ENCODE measurements at places on chromosomes 16 and 17.
A peak's percentile ranks its signal among the peaks of the same experiment; 100 is the strongest.

- DNase-seq, result no peak
These were observed 123.2 kb upstream of the ANKFN1 start for GRCh38 chr17:56030009-56030624.

DNA sequence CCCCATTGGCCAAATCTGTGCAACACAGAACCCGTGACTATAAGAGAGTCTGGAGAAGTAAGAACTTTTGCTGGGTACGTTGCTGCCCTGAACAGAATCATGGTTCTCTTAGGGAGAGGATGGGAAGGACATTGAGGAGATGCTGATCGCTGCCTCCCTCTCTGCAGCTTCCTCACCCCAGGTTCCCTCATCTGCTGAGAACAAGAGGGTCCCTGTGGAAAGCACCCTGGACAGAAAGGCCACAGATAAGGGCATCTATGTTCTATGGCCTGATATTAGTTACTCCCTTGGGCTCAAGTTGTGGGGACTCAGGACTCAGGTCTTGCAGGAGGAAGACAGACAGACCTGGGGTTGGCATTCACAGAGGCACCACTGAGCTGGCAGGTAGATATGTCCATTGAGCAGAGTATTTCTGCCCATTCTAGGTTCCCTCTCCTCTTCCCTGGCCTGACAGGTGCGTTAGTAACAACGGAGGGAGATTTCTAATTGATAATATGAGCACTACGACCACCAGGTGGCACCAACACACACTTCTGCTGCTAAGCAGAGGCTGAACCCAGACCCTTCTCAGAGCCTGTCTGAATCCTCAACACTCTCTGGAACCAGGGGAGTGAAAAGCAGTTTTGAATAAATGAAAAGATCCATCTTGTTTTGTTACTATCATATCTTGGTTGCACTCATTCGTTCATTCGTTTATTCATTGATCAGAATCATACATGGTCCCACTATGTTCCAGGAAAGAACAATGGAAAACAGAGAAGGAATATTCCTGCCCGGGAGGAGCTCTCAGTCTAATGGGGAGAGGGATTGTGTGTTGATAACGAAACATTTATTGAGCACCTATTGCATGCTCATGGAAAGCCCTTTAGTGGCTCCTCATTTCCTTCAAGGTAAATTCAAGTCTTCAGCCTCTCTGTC is 56.4 kb downstream of the SLC6A2 start:
- peak; percentile 44 for DNase-seq

GRCh38 chr17:67132366-67132765 is 88.0 kb downstream of the CACNG1 start:
- DNase-seq, result peak; percentile 94

GRCh38 chr16:53821487-53821886 is 117.5 kb downstream of the FTO start:
- no peak for DNase-seq

GRCh38 chr16:51125992-51126391 is 25.1 kb downstream of the SALL1 start:
- DNase-seq, result no peak

GRCh38 chr16:69880640-69881133 is 70.4 kb upstream of the CLEC18A start:
- no peak for DNase-seq

GRCh38 chr16:27040732-27041131 is 26.0 kb upstream of the C16orf82 start:
- no peak for DNase-seq

DNA sequence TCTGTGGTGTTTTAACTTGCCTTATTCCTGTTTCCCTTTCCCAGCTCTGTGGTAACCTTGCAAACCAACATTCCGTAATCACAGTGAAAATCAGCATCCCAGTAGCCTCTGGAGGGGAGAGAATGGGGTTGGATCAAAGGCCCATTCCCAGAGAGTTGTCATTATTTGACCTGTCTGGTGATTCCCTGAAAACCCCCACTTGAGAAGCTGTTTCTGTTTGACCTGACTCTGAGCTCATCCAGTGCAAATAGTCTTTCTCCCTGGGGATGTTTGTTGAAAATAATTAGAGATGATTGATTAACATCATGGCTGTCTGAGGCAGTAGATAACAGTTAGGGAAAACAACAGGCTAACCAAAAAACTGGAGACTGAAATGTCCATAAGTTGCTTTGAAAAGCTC is 3.0 kb downstream of the CACNG1 start:
- DNase-seq, result peak; percentile 39

DNA sequence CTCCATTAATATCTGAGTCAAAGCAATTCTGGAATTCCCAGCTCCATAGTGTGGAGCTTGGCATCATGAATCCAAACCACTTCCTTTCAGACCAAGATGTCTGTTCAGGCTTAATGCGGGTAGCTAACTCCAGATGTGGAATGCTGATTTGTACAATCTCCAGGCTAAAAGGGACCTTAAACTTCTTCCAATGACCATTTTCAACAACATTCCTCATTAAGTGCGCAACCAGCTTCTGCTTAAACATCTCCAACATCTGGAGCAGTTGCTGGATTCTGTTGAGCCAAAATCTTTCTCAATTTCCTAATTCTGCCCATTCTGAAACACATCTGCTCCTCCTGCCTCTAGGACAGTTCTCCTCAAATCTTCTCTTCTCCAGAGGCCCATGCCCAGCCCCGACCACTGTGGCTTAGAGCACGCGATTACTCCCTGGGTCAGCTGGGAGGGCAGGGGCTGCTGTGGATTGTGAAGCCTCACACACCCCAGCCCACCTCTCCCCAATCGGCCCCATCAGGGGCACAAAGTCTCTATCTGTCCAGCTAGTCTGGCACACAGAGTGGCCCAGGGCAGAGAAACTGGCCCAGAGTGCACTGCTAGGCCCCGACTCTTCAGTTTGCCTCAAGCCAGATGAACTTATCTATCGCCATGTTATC is 36.2 kb downstream of the ASPA start:
- no peak for DNase-seq

DNA sequence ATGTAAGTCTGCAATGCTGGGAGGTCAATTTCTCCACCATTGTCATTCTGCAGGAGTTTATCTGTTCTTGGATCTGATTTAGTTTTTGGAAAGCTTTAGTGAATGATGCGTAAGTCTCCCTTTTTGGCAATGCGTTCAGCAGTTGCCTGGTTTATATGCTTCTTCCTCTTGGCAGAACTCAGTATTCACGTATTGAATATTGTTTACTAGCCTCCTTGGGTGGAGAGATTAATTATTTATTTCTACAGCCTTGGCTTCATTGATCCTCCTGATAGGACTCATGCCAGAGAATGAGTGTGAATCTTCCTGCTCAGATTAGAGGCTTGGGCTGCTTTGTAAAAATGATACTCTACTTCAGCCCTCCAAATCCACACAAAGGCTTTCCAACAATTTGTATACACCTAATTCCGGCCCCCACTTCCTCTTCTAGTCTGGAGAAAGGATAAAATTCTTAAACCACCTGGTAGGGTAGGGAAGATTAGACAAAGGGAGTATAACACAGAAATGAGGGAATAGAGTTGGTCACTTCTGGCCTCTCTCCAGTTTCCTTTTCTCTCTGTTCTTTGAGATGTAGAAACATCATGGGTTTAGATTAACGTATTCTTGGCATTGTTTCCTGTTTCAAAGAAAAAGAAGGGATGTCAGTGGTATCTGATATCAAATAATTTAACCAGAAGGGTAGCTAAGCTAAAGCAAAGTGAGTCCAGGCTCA is 929.8 kb downstream of the KCNJ2 start:
- DNase-seq, result peak; percentile 27

DNA sequence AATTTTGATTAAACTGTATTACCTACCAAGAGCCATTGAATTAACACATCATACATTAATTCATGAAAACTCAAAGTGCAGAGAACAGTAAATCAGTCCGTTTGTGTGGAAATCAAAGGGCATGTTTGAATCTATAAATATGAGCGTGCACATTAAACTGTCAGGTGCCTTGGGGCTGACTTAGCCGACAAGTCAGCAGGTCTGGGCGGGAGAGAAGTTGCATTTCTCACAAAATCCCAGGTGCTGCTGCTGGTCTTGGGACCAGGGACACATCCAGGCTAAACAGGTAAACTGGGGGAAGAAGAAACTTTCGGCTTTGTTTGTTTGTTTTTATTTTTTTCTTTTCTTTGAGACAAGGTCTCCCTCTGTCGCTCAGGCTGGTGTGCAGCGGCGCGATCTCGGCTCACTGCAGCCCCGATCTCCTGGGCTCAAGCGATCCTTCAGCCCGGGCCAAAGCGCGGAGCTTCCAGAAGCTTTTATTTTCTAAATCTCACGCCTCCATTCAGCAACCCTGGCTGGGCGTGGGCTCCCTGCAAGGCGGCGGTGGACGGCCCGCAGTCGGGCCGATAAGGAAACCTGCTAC is 213.9 kb downstream of the MRTFB start:
- DNase-seq, result peak; percentile 93

DNA sequence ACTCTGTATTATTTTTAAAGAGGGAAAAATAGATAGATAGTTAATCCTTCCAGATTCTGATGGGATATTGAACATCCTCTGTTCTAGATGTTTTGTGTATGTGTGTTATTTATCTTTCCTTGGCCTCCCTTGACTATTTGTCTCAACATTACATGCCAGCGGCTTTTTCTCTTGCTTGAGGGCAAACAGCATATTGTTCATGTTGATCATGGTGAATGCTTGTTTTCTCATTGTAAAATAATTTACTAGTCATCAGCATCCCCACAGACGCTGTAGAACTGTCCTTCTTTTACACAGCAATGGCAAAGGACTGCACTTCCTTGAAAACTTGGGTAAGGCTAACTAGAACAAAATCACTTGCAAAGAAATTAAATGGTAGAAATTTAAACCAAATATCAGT is 1376.4 kb upstream of the GOT2 start:
- no peak for DNase-seq

GRCh38 chr17:67290244-67290643 is 45.2 kb upstream of the HELZ start:
- no peak for DNase-seq

GRCh38 chr16:58123896-58124600 is 5.1 kb downstream of the CFAP20 start:
- no peak for DNase-seq

GRCh38 chr17:63039342-63039741 is 73.3 kb downstream of the TANC2 start:
- peak; percentile 46 for DNase-seq

DNA sequence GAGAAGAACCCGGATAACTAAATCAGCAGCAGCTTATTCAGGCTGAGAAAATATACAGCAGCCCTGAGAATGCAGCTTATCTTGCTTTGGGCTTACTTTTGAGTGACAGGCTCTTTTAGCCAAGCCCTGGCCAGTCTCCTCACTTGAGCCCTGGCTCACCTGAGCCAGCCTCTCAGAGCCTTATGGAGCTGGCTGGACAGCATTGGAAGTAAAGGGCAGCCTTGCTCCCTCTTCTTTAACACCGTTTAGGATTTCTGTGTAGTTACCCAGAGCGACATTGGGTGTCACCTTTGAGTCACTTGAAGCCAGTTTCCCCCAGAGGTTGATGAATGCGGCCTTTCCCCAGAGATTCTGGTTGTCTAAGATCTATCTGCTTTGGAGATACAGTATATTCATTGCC is 7.7 kb upstream of the NPIPB2 start:
- DNase-seq, result peak; percentile 3

GRCh38 chr16:88634141-88634993 is 4.0 kb upstream of the IL17C start:
- no peak for DNase-seq

- DNase-seq, result no peak
These were observed 176.6 kb upstream of the IRX6 start for GRCh38 chr16:55147396-55147795.

- DNase-seq, result no peak
These were observed 2274.7 kb downstream of the TP53TG3F start for GRCh38 chr16:35733971-35734702.

GRCh38 chr17:43338886-43339516 is 59.8 kb upstream of the ARL4D start:
- peak; percentile 66 for DNase-seq

- no peak for DNase-seq
These were observed 112.3 kb downstream of the HS3ST2 start for GRCh38 chr16:22926105-22926751.

GRCh38 chr16:53142823-53143568 is 88.2 kb downstream of the CHD9 start:
- no peak for DNase-seq

GRCh38 chr16:52497067-52497816 is 49.7 kb downstream of the TOX3 start:
- peak; percentile 94 for DNase-seq

- DNase-seq, result no peak
These were observed 155.2 kb downstream of the SHISA9 start for GRCh38 chr16:13056607-13057006.

GRCh38 chr16:4944333-4945281 is 7.7 kb upstream of the PPL start:
- peak; percentile 91 for DNase-seq

- no peak for DNase-seq
These were observed 2.9 kb upstream of the CLDN9 start for GRCh38 chr16:3009568-3010390.

DNA sequence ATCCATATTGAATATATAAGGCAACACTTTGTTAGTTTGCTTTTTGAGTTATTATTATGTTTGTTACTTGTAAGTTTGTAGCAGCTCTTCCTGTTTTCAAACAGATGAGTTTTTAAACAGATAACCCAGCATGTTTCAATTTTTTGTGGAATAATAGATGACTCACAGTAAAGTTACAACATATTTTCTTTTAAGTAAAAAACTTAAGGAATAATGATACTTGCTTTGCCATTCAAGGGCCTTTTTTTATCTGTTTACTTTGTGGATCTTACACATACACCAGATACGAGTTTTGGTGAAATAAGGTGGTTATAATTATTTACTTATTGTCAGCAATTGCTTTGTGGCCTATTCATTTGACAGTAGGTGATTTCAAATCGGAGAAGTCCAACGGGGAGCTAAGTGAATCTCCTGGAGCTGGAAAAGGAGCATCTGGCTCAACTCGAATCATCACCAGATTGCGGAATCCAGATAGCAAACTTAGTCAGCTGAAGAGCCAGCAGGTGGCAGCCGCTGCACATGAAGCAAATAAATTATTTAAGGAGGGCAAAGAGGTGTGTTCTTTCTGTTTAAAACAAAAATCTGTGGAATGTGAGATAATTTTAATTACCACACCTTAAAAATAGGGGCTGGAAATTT is 66.3 kb downstream of the BPTF start:
- no peak for DNase-seq

- DNase-seq, result peak; percentile 98
These were observed 3.9 kb downstream of the SEPTIN1 start for GRCh38 chr16:30378236-30379157.

DNA sequence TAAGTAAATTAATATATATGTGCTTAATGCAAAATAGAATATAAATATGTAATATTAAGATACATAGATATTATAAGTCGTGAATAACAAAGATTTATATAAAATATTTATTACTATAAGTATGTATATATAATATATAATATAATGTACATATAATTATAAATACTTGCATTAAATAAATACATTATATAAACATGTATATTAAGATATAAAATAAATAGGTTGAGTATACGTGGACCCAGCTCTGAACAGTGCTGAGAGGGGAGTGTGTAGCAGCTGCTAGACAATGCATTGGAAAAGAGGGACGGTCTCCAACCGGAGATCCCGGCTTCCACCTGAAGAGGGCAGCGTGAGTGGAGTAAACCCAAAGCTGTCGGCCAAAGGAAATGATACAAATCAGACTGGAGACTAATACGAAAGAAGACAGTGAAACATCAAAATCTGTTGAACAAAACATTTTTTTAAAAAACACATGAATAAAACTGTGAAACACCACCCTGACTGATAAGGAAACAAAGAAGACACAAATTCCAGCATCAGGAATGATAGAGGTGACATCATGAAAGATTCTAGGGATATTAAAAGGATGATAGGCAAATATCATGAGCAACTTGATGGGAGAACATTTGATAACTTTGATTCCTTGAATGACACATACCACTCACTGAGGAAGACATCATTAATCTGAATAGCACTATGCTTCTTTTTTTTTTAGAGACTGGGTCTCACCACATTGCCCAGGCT is 125.4 kb upstream of the CHMP6 start:
- DNase-seq, result peak; percentile 80
